ENCODE measurements at places on chromosomes 7 and 10.

DNA sequence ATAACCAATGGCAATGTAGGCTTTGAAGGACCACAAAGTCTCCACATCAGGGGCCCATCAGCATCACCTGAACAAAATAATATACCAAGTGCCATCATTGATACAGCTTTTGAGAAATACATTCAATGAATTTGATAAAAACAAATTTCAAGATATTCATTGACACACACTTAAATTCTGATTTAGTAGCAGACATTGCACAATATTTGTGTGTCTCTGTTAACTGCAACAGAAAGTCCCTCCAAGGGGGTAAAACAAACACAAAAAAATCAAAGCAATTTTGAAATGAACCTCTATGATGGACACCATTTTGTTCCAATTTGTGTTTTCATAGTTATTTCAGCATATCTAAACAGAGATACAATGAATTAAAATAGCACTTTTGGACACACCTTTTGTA lies 86.8 kb upstream of the RSU1 start:
- DNase-seq = no peak

GRCh38 chr10:106618646-106619045 lies 545.9 kb downstream of the SORCS1 start:
- DNase-seq = no peak

GRCh38 chr10:19968745-19969144 lies 152.5 kb downstream of the PLXDC2 start:
- DNase-seq = no peak

DNA sequence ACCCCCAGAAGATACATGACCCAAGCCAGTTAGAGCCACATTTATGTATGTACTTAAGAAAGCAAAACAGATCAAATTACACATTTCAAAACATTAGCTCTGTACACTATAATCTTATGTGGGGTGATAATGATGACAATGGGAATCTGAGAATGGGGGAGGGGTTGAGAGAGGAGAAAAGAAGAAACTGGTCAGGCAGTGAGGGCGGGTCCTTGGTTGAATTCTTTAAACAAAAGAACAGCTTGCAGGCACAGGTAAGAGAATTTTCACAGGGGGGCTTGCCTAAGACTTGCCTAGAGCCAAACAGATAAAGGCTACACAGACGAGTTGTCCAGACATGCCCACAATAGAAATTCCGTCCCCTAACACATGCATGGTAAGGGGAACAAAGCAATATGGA lies 76.8 kb upstream of the PTER start:
- no peak for DNase-seq

- DNase-seq = no peak
These were observed 257.4 kb downstream of the KCNMA1 start for GRCh38 chr10:77380191-77380590.

- DNase-seq = no peak
These were observed 16.0 kb downstream of the GPER1 start for GRCh38 chr7:1103789-1104515.

GRCh38 chr7:45007571-45008328 lies 7.7 kb downstream of the CCM2 start:
- no peak for DNase-seq

DNA sequence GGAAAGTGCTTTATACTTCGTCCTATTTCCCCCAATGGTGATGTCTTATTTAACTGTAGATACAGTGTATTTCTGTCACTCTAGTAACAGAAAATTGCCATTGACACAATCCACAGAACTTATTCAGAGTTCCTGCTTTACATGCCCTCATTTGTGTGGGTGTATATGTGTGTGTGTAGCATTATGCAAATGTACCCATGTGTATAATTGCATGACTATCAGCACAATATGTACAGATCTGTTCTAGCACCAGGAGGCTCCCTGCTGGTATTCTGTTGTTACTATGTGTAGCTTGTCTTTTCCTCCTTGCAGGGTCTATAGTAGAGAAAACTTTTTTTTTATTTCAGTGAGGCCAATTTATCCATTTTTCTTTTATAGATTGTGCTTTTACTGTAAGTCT lies 16.5 kb downstream of the CYP3A43 start:
- no peak for DNase-seq

- no peak for DNase-seq
These were observed 81.1 kb downstream of the DLG5 start for GRCh38 chr10:77845451-77845850.

GRCh38 chr10:29174389-29174788 lies 114.5 kb upstream of the LYZL1 start:
- DNase-seq = no peak

GRCh38 chr10:7409732-7410168 lies 1.1 kb downstream of the SFMBT2 start:
- no peak for DNase-seq

- DNase-seq = no peak
These were observed 189.2 kb downstream of the MBL2 start for GRCh38 chr10:52583336-52583735.

DNA sequence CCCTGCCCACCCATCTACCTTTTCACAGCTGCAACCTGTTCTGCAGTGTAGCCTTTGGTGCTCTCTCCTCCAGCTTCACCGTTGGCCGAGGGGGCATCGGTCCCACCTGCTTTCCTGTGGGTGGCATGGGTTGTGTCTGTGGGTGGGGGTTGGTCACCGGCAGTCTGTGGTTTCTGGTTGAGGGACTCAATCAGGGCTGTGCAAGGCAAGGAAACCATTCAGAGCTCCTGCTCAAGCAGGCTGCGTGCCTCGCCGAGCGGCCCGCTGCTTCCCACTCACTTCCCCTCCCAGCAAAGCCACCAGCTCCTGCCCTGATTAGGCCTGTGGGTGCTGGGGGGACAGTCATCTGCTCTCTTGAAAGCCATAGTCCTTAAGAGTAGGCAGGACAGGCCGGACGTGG lies 9.8 kb downstream of the DNAJB12 start:
- DNase-seq = no peak
